ENCODE measurements at places on chromosomes 2 and 18.
A peak's percentile ranks its signal among the peaks of the same experiment; 100 is the strongest.

DNA sequence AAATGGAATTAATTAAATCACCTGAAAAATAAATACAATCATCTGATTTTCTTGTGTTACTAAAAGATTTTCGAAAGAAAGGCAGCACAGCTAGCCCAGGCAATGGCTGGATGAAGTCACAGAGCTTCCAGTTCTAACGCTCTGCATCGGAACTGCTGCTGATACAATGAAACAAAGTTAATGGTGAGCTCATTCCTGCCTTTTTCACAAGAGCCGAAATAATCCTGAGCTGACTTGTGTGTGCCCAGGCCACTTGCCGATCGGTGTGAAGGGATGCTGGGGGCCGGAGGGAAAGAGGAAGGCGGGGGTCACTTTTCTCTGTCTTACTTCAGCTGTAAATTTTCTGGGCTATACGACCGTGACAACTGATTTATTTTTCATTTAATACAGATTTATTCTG lies 149.5 kb downstream of the INO80D start:
- no peak for DNase-seq

DNA sequence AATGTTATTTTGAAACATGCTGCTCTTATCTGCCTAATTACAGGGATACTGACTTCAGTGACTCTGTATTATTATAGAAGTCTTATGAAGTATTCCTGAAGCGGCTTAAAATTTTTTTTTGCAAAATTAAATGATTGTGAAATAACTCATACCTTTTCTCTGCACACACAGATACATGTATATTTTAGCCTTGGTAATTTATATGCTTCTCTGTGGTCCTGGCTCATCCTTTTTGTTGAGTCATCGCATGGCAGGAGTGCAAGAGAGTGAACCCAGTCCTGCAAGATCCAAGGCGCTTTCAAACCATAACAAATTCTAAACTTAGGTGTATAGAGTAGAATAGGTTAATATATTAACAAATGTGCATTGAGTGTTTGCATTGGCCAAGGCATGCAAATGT lies 8.6 kb downstream of the CCNT2 start:
- no peak for DNase-seq

GRCh38 chr2:106020032-106020431 lies 174.1 kb downstream of the UXS1 start:
- DNase-seq: no peak

GRCh38 chr2:133266041-133266925 lies 302.0 kb downstream of the NCKAP5 start:
- no peak for DNase-seq

DNA sequence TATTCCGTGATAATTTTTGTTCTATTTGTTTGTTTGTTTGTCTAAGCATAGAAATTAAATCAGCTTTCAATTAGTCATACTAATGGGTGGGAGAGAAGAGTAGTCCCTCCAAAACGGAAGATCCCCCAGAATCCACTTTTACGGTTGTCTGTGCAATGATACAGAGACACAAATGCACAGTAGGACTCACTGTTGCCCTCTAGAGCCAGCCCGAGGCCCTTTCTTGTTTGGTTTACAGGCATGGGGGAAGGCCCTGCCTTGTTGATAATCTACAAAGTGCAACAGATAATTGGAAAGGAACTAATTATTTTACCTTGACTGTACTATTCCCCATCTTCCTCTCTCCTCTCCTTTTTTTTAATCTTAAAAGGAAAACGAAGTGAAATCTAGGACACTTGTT lies 121.1 kb downstream of the ACOXL start:
- peak; percentile 56 for DNase-seq

- no peak for DNase-seq
Observed at GRCh38 chr2:173043476-173043875, 32.2 kb upstream of the MAP3K20 start.
